Smooth muscle cell of the brain vasculature (primary cell): ENCODE measurements at places on chromosomes 6 and 20.

DNA sequence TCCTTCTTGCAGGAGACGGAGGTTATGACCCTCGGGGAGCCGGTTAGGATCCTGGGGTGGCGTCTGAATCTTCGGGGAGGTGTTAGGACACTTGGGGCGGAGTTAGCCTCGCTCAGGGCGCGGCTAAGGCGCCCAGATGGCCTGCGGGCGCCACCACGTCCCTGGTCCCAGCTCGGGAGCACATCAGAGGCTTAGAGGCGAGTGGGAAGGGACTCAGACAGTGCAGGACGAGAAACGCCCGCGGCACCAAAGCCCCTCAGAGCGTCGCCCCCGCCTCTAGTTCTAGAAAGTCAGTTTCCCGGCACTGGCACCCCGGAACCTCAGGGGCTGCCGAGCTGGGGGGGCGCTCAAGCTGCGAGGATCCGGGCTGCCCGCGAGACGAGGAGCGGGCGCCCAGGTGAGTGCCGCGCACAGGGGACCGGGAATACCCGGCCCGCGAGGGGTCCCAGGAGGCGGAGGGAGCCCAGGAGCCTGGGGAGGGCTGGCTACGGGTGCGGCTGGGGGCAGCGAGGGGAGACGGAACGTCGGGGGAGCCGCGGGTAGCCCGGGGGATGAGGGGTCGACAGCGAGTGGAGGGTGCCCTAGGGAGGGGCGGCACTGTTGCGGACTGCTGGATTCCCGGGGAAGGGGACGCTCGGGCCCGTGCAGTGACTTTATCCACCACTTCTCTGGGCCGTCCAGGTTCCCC, at the start of gene HCK:
HCK (plus strand) TSS at position 153 of the 688 bp plus-strand sequence.
- no peak for DNase-seq

DNA sequence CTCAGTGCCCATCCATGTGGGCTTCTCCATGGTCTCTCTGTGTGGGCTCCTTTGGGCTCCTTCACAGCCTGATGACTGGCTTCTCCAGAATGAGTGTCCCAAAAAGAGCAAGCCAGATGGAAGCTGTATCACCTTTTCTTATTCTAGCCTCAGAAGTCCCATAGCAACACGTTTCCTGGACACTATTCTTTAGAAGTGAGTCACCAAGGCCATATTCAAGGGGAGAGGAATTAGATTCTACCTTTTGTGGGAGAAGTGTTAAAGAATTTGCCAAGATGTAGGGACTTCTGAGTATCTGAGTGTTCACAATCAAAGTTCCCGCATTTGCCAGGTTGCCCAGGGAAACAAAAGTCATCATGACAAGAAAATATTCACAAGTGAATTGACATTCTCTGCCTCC, 20.7 kb upstream of the TBC1D22B start:
- no peak for DNase-seq

DNA sequence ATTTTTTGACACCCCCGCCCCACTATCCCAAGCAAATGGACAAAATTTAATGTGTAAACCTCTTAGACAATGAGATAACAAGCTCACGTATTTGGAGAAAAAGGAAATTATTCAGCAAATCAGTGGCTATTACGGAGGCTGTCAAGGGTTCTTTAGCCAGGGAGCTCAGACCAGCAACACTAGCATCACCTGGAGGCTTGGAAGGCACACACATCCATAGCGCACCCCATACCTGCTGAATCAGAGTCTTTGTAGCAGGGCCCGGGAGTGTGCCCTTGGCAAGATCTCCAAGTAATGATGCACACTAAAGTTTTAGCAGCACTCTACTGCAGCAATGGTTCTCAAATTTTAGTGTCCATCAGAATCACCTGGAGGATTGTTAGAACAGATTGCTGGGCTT, 223.2 kb upstream of the BTBD3 start:
- no peak for DNase-seq

DNA sequence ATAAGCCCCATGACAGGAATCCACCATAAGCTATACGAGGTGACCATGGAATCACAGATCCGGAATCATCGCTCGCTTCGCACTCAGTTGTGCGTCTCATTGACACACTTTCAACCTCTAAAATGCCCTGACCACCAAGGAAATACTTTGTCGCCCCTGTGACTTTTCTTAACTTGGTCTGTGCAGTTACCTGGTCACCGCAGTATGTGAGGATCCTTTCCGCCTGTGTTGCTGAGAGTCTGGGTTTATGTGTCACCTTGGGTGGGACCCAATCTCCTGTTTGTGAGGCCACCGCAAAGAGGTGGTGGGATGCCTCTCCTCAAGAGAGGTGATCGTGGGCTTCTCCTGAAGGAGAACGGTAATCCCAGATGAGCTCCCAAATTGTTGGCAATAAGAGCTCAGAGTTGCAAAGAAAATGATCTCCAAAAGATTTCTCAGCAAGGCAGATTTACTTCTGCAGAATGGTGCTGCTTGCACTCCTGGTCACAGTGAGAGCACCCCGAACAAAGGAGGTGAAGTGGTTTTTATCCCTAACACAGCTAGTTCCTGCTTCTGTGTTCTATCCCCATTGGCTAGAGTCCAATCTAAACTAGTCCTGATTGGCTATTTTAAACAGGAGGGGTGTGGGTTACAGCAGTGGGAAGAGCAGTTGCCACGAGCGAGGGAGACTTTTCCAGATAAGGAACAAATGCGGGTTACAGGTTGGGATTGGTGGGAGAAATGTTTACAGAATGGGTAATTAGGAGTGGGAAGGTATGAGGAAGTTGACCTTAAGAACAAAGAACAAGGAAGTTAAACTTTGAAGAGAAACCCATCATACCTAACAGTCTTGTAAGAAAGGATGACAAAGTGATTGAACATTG, 9.1 kb upstream of the ZNFX1 start:
- no peak for DNase-seq

- no peak for DNase-seq
Measured at GRCh38 chr6:24231438-24231977, 105.5 kb downstream of the NRSN1 start.

GRCh38 chr6:124463271-124463670, 499.0 kb upstream of the RNF217 start:
- no peak for DNase-seq

- no peak for DNase-seq
Measured at GRCh38 chr6:68632734-68633133, 2.3 kb upstream of the ADGRB3 start.

- DNase-seq = no peak
Measured at GRCh38 chr6:111979633-111980032, 74.3 kb upstream of the CCN6 start.

- DNase-seq = no peak
Measured at GRCh38 chr20:31485450-31486339, 10.6 kb downstream of the REM1 start.

DNA sequence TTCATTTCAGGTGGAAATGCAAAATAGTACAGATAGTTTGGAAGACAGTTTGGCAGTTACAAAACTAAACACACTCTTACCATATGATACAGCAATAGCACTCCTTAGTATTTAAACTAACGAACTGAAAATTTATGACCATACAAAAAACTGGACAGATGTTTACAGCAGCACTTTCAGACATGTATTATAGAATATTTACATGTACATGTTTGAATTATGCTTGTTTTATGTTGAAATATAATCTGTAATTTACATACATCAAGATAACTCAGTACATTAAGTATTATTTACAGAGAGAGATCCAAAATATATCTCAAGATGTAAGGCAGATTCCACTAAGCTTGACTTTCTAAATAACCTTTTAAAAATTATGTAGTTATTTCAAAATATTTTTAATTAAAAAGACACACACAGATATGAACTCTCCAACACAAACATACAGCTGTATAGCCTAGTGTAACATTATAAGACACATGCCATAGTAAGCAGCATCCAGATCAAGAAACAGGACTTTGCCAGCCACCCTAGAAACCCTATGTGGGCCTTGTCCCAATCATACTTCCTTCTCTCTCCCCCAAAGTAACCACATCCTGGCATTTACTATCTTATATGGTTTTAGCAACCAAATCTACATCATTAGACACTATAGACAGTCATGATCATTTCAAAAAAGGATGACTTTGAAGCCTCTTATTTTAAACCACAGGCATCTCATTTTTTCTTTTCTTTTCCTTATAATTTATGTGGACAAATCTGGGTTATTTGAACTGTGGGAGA, 82.2 kb downstream of the MAN1A1 start:
- DNase-seq = no peak

DNA sequence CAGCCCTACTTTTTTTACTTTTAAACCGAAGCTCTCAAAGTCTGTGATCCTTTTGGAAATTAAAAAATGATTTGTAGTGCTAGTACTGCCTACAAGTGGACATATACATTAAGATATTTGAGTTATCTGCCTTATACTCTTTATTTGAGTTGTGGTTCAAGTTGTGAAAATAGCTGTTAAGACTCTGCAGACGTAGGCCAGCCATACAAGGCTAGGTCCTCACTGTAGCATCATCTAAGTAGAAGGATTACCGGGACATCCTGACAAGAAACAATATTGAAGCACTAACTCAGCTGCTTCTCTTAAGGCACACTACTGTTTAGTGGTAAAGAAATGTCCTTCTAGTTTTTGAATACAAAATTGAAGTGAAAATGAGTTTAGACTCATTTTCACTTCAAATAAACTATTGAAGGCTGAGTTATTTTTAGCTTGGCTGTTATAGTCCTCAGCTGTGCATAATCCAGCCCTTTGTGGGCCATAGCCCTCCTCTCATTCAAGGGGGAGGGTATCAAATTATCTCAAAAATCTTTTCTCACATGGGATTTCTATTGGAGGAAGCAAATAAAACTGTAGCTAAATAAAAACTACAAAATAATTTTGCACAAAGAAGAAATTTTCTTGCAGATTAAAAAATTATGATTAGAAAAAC, 68.1 kb downstream of the JAG1 start:
- no peak for DNase-seq

- DNase-seq = no peak
Measured at GRCh38 chr20:22823119-22823518, 212.0 kb upstream of the SSTR4 start.

GRCh38 chr20:18985551-18985950, 172.0 kb downstream of the SCP2D1 start:
- DNase-seq = no peak

GRCh38 chr6:16374461-16375200, 136.2 kb downstream of the GMPR start:
- DNase-seq = no peak

- DNase-seq = no peak
Measured at GRCh38 chr6:168525114-168525513, 84.1 kb downstream of the SMOC2 start.

DNA sequence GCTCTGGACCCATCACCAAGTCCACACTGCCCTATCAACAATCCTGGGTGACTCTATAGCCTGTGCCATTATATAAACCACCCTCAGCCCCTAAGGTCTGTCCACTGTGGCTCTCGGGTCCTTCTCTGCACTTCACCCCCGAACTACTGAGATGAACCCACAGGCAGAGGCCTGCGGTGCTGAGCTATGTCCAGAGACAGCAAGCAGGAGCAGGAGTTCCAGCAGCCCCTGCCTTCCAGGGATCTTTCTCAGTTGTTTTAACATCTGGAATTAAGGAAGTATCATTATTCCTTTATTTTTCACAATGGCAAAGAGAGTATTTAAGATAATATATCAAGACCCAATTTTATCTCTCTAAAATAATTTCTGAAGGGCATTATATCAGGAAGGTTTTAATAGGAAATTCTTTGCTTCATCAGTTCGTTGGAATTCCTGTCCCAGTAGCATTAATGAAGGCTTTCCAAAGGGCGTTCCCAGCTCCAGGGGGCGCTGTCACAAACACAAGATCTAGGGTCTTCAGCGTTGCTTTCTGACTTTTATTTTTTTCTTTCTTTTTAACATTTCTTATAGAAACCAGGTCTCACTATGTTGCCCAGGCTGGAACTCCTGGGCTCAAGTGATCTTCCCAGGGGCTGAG, 27.3 kb downstream of the RRBP1 start:
- DNase-seq = no peak

DNA sequence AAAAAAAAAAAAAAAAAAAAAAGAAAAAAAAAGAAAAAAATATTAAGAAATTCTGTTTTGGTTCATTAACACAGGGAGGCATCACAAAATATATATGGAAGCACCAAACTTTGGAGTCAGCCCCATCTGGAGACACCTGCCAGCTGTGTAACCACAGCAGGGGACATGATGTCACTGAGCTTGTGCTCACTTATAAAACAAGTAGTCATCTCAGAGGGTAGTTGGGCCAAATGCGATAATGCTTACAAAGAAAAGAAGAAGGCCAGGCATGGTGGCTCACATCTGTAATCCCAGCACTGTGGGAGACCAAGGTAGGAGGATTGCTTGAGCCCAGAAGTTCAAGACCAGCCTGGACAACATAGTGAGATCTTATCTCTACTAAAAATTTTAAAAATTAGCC, 1.1 kb upstream of the BNIP5 start:
- no peak for DNase-seq

DNA sequence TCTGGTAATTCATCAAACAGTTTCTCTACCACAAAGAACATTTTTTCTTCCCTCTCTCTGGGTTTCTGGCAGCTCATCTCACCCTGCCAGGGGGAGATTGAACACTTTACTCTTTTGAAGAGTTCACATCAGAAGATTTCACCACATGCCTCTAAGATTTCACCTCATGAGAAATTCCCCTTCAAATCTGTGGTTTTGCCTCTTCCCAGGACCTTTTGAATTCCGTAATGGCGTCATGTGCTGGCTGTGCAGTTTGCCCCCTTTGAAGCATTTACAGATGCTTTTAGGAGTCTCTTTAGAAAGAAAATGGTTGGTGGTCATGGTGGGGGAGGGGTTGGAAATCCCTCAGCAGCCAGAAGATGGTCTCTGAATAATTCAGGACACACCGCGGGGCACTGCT, 486.1 kb downstream of the QKI start:
- peak; percentile 55 for DNase-seq

DNA sequence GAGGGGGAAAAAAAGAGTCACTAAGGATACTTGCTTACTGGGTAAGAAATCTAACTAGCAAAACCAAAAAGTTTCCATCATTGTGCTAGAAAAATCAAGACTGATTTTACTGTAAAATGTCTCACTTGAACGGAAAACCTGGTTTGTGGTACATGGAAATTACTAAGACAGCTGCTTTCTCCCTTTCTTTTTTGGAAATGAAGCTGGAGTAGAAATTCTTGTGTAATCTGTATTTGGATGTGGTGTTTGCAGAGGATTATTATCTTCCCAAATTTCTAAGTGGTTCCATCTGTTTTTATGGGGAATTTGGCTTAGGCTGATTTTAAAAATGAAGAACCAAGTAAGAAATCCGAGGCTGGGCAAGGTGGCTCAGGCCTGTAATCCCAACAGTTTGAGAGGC, 20.4 kb downstream of the EPB41L2 start:
- no peak for DNase-seq

DNA sequence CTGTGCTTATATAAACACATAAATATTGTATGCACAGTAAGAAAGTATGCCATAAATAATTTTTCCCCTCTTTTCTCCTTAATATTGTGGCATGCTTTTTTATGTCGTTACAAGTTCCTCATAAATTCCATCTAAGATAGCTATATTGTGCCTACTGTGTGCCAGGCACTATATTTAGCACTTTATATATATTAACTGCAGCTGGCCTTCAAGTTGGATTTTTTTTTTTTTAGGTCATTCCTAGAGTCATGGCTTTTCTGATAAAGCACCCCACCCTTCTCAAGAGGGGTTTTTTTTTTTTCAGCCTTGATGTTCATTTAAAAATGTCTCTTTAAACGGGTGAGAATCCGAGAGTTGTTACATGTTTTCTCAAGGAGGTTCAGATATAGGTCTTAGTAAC, 42.8 kb upstream of the RNF8 start:
- no peak for DNase-seq
